PC-9 (cell line): ENCODE measurements at places on chromosomes 6 and 20. TPM values are rescaled to one million over a fixed set of nuclear protein-coding genes. Genes with fewer than 3 reads are reported as not detected.

SASH1 gene
- 32.9 and 35.5 TPM in 2 replicates for total RNA-seq

ANGPT4 gene
- total RNA-seq: not detected in 2 replicates

KCNK5 gene
- total RNA-seq: 11.9 and 14.3 TPM in 2 replicates

SLPI gene
- 55.1 and 111 TPM in 2 replicates for total RNA-seq

COL21A1 gene
- total RNA-seq: 0.13 TPM in 1 of 2 replicates, not detected in the other

CRISP3 gene
- 0.48 and 0.79 TPM in 2 replicates for total RNA-seq
